ENCODE measurements at places on chromosomes 16 and 17. TPM values are rescaled to one million over a fixed set of nuclear protein-coding genes. Genes with fewer than 3 reads are reported as not detected.

SLC13A2 gene
- not detected for total RNA-seq

- DNase-seq: no peak
Measured at GRCh38 chr17:37791447-37792399, 46.9 kb upstream of the HNF1B start.

GRCh38 chr16:29844575-29845331, 18.3 kb downstream of the CDIPT start:
- DNase-seq: peak; percentile 85

- no peak for DNase-seq
Measured at GRCh38 chr17:79864147-79864546, 24.9 kb upstream of the CBX4 start.

C17orf113 gene
- 0.71 TPM for total RNA-seq

- no peak for DNase-seq
Measured at GRCh38 chr16:53281280-53281679, 153.0 kb upstream of the RBL2 start.

GRCh38 chr16:65038100-65038499, 83.8 kb downstream of the CDH11 start:
- no peak for DNase-seq

DNA sequence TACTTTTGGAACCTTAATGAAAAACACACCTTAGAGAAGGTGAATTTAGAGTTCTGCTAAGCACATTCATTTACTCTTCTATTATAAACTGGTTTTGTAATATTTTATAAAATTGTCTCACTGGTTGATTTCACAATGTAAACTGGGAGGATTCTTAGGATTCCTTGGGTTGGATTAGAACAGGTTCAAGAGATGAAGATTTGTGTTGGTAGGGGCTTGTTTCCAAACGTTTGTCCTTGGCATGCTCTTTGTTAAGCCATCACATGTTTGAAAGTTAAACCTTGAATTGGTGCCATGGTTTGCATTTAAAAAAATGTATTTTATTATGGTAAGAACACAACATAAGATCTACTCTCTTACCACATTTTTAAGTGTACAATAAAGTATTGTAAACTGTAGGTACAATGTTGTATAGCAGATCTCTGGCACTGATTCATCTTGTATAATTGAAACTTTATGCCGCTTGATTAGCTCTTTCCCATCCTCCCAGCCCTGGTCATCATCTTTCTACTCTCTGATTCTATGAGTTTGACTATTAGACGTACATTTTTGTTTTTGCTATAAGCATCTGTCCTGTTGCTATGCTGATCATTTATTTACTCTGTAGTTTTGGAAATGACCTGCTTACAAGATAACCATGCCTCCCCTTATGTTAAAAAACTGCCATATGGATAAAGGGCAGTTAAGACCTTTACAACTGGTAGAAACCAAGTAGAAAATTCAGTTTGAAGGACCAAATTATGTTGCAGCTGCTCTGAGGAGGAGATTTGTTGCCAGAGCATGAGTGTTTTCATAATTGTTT, 9.6 kb downstream of the FTO start:
- no peak for DNase-seq

DNA sequence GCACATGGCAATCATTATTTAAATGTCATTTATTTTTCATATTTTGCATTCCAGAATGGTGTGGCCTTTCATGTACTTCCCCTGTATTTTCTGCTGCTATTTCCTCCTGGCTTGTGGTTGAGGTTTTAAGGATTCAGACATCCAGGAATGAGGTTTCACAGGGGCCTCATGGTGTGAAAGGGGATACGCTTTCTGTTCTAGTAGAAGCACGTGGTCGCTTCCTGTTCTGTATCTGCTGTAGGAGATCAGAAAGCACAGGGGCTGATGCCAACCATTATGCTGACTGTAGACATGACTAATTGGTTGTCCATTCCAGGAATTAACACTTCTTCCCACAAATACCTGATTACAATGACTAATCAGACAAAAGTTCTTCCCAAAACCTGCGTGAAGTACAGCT, 405.9 kb downstream of the SHISA9 start:
- DNase-seq: no peak

CRYBA1 gene
- not detected for total RNA-seq

ORC6 gene
- total RNA-seq: 0.54 TPM

DNA sequence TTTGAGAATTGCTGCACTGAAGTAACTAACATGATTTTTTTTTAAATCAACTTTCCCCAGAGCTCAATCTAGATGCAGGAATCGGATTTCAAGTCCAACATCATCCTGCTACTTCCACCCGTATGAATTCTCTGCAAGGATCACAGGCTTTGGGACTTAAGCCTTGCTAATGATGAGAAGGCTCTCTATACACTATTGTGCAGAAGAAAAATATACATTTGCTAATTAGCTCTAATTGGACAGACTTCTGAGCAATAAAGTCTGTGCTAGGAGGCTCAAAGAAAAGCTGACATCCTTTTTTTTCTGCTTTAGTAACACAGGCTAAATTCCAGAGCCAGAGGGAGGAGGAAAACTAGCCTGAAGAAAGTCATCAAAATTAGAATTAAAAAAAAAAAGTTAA, 433.6 kb downstream of the PMP22 start:
- DNase-seq: no peak

DNA sequence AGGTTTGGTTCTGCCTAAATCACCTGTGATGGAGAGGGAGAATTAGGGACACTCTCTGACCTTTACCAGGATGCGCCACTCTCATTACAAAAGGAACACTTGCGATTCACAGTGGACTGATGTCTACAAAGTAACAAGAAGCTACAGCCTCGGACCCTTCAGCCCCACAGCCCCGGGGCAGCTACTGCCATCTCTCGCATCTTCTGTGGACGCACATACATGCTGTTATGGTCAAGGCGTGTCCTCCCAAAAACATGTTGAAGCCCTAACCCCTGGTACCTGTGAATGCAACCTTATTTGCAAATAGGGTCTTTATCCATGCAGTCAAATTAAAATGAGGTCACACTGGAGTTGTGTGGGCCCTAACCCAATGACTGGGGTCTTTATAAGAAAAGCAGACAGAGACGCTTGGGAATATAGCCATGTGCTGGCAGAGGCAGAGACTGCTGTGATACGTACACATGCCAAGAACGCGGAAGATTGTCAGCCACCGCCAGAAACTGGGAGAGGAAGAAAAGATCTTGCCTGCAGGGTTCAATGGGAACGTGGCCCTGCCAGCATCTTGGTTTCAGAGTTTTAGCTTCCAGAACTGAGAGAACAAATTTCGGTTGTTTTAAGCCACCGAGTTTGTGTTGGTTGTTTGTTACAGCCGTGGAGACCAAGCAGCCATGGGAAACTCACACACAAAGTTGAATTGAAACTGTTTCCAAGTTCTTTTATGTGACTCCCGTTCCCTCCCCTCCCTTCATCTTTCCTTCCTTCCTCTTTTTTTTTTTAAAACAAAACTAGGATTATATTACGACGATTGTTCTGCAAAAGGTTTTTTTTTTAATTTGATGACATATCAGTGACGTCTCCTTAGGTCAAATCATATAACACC, 23.1 kb downstream of the ATP2C2 start:
- no peak for DNase-seq

SLFN12L gene
- 0.27 TPM for total RNA-seq

DNA sequence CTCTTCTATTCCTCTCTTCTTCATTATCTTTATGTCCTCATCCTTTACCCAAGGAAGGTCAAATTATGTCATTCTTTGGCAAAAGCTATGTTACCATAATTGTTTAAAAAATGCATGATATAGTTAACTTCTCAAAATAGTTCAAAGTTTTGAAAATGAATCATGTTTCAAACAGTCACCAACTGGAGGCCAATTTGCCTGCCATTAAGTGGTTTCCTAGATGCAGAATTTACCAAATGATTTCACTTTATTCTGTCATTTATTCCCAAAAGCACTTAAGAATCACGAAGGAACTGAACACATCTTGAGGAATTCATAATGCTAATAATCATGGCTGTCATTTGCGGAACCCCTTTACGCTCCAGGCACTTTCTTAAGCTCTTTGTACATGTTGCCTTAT, 190.9 kb upstream of the CDH11 start:
- no peak for DNase-seq

CMTM1 gene
- 1.9 TPM for total RNA-seq

GRCh38 chr16:840561-841454, 40.3 kb upstream of the GNG13 start:
- no peak for DNase-seq

DNA sequence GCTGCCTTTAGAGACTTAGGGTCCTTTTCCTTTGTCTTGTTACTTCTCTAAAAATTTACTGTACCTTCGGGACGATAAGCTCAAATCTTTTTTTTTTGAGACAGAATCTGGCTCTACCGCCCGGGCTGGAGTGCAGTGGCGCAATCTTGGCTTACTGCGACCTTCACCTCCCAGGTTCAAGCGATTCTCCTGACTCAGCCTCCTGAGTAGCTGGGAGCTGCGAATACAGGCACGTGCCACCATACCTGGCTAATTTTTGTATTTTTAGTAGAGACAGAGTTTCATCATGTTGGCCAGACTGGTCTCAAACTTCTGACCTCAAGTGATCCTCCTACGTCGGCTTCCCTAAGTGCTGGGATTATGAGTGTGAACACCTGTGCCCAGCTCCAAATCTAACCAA, 7.4 kb downstream of the RAD51C start:
- DNase-seq: no peak

DNA sequence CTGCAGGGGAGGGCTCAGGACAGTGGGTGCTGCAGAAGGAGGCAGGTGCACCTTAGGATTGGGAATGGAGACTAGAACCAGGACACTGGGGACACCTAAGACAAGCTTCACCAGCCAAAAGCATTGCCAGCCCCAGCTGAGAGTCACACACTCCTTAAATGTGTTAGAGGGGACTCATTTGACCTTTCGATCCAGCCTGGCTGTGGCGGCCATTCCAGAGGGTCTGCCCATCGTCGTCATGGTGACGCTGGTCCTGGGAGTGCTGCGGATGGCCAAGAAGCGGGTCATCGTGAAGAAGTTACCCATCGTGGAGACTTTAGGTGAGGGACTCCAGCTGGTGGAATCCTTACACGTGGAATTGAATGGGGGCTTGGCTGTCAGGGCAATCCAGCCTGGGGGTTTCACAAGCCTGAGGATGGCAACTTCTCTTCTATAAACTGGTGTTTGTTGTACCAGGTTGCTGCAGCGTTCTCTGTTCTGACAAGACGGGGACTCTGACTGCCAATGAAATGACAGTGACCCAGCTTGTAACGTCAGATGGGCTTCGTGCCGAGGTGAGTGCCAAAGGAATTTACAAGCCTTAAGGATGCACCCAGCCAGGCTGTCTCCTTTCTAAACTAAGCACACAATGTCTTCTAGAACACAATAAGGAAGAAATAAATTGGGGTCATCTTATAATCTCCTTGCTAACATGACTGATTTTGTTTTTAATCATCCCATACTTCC, 65.3 kb downstream of the MEAK7 start:
- no peak for DNase-seq

NPIPB13 gene
- total RNA-seq: 0.82 TPM

GRCh38 chr17:2251098-2251497, 52.5 kb downstream of the SMG6 start:
- DNase-seq: no peak
